ENCODE measurements at places on chromosomes 6 and 20.

DNA sequence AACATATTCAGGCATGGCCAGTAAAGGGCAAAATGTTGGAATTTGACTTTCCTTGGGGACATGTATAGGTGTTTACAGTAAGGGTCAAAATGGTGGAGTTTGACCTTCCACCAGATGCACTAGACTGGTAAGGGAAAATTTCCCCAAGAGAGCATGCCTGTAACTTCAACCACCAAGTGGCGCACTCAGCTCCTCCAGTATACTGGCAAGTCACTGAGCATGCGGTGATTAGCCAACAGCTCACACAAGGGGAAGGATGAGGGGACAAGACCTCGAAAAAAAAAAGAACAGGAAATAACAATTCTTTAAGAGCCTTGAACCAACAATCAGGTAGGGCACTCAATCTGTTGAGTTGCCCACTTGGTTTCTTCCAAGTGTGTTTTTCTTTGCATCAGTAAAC, 140.9 kb downstream of the EYS start:
- DNase-seq, result no peak

- DNase-seq, result no peak
Observed at GRCh38 chr6:106022801-106023200, 63.3 kb upstream of the PRDM1 start.

GRCh38 chr6:47974106-47974505, 136.9 kb downstream of the PTCHD4 start:
- no peak for DNase-seq

GRCh38 chr20:59101961-59102360, 59.4 kb upstream of the PRELID3B start:
- DNase-seq, result no peak

DNA sequence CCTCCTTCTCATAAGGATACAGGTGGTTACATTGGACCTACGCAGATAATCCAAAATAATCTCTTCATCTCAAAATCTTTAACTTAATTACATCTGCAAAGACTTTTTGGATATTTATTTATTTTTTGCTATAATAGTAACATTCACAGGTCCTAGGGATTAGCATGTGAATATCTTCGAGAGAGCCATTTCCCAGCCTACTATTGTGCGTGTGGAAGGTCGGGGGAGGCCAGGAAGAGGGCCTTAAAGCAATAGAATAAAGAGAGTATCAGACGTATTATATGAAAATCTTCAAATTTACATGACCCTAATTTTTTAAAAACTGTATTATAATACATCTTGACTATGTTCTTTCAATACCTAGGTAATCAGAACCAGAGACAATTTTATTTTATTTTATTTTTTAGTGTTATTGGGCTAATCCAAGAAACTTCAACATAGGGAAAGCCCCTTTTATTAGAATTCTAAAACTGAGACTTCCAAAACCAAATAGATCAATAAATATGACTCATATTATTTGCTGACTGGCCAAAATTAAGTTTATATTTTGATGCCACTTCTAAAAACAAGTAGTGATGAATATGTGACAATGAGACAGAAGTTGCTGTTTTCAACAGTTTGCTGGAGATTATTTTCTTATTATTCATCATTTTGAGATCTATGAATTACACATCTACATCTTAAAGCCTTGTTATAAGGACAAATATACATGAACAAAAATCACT, 536.1 kb downstream of the NKAIN2 start:
- no peak for DNase-seq

GRCh38 chr6:31877651-31878161, 1.1 kb downstream of the SLC44A4 start:
- no peak for DNase-seq

- no peak for DNase-seq
Observed at GRCh38 chr20:44106615-44107014, 80.4 kb downstream of the JPH2 start.

DNA sequence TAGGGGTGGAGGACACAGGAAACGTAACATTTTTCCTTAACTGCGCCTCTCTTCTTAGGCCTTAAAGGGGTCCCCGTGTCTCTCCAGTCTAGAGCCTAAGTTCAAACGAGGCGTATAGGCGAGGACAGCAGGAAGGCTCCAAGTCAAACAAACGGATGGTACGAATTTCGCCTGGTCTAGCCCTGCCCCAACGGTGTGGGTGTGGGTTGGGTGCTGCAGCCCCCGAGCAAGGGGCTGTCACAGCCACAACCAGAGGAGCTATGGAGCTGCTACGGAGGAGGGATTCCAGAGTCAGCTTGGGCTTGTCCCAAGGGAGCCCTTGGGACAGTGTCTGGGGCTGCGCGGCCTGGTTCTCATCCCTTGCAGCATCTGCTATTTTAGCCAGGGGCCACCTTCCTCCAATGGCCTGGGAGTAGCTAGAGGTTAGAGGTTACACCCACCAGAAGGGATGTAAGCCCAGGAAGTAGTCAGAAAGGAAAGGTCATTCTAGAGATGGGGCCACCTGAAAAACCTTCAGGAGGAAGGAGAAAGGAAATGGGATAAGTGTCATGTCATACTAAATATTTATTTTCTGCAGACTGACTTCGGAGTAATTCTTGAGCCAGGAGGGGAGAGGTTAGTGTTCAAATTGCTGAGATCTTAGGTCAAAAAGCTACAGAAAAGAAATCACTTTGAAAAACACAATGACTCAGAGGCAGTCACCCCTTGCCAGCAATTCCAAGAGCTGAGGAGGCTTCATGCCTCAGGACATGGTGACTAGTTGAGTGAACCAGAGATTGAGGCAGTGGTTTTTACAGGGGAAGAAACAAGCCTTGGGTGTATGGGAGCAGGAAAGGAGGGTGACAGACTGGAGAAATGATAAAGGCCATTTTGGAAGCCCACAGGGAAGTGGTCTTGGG, 21.7 kb downstream of the VPS52 start:
- no peak for DNase-seq

DNA sequence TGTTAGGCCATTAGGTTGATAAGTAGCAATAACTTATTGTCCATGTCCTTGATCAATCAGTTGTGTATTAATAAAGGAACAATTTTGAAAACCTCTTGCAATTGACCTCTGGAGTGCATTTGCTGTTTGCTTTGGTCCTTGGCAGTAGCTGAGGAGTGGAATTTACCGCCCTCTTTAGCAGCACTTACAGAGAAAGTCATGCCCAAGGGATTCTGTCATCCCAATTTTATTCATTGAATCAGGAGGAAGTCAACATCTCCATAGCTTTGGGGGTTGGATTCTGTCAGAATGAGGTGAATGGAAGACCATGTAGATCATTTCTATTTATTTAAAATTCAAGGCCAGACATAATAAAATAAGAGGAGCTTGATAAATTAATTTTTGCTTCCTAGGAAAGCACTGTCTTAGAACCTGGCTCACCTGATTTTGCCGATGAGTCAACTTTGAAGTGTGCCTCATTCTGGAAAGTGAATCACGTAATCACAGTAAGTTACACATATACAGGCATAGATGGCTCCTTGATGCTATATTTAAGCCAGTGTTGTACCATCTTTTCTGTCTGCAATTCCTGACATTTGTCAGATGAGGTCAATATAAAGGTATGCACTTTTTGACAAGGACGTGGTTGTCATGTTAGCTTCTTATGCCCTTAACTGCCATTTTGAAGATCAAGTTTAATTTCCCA, 128.7 kb upstream of the MLIP start:
- DNase-seq, result no peak

- no peak for DNase-seq
Observed at GRCh38 chr6:132933090-132933489, 118.7 kb downstream of the RPS12 start.

DNA sequence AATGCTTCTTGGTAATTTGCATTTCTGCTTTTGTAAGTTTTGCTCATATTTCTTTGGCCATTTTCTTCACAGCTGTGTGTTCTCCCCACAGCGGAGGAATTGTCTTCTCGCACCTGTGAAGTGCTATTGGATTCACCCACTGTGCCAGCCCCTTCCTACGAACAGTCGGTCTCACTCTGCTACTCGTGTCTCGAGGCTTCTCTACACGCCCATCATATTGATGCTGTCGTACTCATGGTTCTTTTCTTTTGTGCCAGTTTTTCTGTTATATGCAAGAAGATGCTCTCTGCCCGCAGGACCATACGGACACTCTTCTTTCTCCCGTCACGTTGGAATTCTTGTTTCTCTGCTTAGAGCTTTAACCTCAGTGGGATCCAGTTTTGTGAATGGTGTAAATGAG, 200.3 kb downstream of the DLL1 start:
- peak; percentile 30 for DNase-seq

- DNase-seq, result no peak
Observed at GRCh38 chr6:15682965-15683822, 20.4 kb upstream of the DTNBP1 start.

DNA sequence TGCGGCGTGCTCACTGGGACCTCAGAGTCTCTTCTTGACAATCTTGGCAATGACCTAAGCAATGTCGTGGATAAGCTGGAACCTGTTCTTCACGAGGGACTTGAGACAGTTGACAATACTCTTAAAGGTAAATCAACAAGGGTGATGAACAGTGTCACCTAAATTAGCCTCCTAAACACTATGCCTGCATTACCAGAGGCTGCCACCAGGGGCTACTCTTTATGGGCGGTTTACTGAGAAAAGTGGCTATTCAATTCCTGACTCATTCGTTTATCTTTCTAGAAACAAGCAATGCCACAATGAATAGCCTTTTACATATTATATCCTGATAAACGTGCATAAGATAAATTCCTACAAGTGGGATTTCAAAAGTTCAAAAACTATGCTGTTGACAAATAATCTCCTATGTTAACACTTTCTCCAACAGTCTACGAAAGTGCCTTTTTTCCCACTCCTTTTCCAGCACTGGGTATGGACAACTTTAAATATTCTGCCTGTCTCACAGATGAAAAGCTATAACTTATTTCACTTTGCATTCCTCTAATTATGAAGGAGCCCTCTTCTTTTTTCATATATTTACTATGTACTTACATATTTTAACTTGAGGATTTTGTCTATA, 1.3 kb downstream of the BPIFA2 start:
- DNase-seq, result no peak

GRCh38 chr6:18439581-18439980, 52.4 kb downstream of the RNF144B start:
- DNase-seq, result no peak

DNA sequence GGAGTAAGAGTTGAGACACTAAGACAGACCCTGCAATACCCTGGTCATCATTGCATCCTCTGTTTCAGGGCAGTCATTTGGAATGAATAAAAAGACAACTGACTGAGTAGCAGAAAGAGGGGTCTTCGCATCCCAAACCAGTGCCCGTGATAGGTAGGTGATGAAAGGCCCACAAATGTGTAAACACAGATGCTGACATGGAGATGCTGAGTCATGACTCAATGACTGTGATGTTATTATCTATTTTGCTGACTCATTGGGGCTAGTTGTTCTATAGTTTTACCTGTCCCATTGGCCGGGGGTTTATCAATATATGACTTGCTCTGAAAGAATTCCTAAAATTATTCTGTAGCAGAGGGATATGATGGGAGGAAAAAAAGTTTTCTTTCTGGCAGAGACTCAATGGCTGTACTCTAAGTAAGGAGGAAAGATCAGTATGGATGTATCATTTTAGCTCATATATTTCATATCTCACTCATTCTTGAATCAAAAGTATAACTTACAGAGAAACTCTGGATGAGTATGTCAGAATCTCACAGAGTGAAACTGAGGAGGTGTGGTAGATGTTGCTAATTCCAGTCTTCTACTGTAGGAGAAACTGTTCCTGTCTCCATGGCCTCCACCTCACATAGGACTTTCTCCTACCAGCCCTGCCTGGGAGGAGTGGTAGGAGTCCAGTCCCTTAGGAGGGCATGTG, 119.9 kb upstream of the PREP start:
- no peak for DNase-seq

DNA sequence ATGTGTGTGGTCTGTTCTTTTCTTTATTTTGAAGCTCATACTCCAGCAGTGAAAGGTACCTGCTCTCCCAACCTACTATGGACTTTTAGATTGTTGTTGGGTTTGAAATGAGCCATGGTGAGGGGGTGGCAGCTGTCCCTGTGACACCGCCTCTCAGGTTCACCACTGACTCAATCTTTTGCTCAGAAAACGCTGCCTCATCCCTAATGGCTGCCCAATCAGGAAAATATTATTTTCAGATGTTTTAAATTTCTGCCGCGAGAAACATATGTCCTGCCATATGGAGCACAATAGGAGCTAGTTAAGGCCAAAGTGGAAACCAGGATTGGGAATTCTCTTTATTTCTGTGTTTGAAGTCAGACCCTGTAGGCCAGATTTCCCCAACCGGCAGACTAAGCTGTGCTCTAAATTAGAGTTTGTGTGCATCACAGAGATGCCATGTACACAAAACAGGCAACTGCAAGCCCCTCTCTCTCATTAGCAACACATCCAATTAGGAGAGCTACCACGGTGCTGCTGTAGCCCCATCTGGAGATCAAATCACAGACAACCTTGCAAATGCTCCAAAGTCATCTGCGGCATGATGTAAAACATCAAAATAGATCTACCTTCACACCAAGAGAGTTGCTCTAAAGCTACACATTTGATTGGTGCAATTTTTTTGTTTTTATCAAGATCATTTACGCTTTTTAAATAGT, 144.1 kb upstream of the BACH2 start:
- no peak for DNase-seq

GRCh38 chr6:163414946-163415619, 565 bp downstream of the QKI start:
- DNase-seq, result no peak

DNA sequence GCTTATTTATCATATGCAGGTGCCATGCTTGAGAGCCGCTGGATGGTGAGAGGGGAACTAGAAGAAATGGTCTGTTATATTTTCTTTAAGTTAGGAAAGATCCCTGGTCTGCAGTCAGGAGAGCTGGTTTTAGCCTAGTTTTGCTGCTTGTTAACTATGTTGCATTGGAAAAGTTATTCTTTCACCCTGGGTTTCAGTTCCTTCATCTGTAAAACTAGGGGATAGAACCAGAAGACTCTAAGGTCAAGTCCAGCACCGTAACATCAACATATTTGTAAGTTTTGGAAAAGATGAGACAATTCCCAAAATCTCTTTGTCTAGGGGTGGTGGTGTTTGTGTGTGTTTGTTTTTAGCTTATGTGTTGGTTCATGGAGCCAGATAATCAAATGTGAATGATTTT, 304.0 kb downstream of the QKI start:
- no peak for DNase-seq

- DNase-seq, result no peak
Observed at GRCh38 chr6:68741501-68742386, 106.7 kb downstream of the ADGRB3 start.

DNA sequence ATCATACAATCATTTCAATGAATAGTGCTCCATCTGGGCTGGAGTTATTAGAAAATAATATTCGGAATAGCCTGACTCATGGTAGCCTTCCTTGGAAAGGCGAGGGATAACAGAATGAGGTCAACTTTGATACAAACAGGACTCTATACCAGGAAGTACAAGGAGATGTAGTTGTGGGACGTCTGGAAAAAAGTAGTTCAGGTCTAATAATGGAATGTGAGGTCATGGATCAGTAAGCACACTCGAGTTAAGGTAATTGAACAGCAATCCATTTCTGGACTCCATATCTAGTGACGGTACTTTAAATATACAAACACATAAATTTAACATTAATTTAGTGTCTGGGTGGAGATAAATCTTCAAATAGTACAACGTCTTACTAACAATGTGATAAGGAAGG, 1204.0 kb upstream of the ADGRB3 start:
- no peak for DNase-seq

Measured in right atrium auricular region (tissue), 2 donors.